ENCODE measurements at places on chromosomes 4 and X.

- no peak for DNase-seq
Measured at GRCh38 chr4:84441758-84442377, 57.2 kb downstream of the NKX6-1 start.

- DNase-seq: no peak
Measured at GRCh38 chrX:76155786-76156185, 17.1 kb upstream of the PBDC1 start.

DNA sequence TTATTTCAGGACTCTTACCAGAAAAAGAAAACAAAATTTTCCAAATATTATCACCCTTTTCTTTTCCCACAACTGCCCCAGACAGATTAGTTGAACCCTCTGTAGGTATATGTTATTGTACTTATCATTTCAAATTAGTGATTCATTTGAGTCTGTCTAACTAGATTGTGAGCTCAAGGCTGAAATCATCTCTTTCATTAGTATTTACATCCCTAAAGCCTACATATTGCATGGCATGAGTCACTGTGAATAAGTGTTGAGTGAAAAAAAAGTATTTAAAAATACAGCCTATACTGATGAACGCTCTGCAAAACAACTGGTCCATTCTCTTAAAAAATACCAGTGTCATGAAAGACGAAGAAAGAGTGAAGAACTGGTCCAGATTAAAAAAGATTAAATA lies 3.9 kb downstream of the PAGE3 start:
- DNase-seq: no peak

DNA sequence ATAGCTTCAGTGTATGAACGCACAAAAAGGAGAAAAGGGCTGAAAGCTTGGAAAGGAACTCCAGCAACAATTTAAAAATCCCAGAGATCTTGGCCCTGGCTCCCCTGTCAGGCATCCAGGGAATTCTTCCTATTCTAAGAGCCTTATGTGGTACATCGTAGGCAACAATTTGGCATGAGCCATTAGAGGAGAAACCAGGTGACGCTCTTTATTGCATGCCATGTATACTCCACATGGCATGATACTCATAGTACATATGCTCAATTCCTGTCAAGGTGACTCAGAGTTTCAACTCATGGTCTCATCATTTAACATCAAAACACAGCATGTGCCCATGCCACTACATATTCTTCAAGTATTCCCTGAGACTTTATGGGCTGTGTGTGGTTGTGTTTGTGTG lies 191.3 kb downstream of the OR13H1 start:
- DNase-seq: no peak

- no peak for DNase-seq
Measured at GRCh38 chr4:187274153-187274552, 550.5 kb upstream of the FAT1 start.

DNA sequence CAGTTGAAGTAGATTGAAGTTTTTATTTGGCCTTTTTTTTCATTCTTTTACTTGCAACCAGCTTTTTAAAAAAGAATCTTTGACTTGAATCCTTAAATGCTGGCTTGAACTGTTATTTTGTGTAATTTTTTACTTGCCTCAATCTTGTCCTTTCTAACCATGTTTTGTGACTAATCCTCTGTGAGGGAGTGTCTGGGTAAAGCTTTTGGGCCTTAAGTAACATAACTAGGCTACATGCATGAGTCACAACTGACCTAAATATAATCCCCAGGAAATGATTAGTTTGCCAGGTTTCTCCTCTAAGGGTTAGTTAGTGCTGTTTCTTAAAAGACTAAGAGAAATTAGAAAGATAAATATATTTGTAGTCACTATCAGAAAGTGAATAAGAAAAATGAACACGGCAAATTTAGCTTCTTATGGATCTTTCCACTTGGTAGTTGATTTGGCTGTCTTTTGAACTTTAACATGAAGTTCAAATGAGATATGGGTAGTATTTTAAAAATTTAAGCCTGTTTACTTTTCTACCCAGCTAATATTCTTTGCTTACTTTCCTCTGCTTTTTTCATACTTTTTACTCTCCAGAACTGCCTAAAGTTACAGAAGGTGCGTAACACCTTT lies 13.0 kb downstream of the EXOC1 start:
- no peak for DNase-seq

DNA sequence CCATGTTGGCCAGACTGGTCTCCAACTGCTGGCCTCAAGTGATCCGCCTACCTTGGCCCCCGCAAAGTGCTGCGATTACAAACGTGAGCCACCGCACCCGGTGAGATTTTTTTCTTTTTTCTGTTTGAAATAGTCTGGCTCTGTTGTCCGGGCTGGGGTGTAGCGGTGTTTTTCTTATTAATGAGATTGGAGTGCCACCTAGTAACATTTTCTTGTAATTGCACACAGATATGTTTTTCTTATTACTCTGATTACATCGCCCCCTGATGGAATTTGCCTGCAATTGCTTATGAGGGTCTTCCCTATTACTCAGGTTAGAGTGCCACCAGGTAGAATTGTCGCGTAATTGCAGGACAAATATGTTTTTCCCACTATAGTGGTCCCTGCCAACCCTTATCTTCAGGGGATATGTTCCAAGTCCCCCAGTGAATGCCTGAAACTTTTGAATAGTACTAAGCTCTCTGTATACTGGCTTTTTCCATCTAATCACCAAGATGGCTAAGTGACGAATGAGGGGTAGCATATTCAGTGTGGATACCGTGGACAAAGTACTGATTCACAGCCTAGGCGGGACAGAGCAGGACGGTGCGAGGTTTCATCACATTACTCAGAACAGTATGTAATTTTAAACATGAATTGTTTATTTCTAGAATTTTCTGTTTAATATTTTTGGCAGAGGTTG lies 8.6 kb upstream of the PDHA1 start:
- no peak for DNase-seq

GRCh38 chr4:129994715-129995114 lies 898.8 kb downstream of the C4orf33 start:
- DNase-seq: no peak

GRCh38 chr4:139300431-139301112 lies 733 bp upstream of the NAA15 start:
- no peak for DNase-seq

GRCh38 chrX:114797494-114797893 lies 213.6 kb downstream of the HTR2C start:
- no peak for DNase-seq

DNA sequence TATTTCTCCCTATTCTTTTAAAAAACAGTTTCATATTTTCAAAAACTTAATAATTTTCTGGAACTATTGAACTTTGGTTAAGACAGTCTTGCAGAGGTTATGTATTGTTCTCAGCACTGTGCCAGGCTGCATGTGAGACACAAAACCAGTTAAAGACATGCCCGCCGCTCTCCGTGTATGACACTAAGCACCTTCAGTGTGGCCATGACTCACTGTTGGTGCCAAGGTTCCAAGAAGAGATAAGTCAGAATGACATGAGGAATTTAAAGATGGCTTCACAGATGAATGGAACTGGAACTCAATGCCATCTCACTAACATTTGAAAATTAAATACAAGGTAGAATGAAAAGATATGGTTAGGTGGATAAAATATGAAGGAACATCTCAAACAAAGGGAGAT lies 525.5 kb upstream of the ZFP42 start:
- DNase-seq: no peak

GRCh38 chr4:148061795-148062194 lies 329.9 kb downstream of the ARHGAP10 start:
- no peak for DNase-seq

DNA sequence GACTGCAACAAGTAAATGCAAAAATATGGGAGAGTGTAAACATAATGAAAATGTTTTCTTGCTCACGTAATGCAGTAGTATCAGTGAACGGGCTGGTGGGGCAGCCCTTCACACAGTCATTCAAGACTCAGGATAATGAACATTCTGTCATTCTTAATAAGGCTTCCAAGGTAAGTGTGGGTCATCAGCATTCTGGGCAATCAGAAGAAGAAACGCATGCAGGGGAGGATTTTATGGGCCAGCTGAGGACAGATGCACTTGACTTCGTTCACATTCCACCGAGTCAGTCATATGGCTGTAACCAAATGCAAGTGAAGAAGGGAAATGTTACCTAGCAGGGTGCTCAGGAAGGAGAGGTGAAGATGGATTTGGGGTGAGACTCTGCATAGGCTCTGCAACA lies 68.0 kb upstream of the MAP9 start:
- no peak for DNase-seq

DNA sequence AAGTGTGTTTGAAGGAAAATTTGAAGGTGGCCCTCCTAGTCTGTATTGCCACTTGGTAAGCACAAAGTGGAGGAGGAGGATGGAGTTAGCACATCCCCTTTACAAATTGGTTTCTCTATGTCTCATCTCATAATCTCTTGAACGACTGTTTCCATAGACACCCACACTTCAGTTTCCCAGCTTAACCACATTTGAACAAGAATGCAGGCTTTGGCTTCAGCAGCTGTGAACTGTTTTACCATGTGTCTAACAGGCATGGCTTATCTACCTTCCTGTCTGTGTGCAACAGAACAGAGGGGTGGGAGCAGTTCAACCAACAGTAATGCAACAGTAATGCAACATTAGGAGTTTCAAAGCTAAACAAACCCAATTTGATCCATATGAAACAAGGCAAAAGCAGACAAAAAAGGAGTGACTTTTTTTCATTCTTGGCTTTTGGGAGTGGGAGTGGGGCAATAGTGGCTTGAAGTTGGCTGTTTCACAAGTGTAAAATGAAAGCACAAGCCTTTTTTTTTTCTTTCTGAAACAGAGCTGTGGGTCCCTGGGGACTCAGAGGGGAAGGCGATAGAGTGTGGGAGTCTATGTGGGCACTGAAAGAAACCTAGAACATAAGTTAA lies 108.0 kb downstream of the ITM2A start:
- DNase-seq: no peak

GRCh38 chr4:144575181-144575580 lies 70.8 kb upstream of the HHIP start:
- DNase-seq: no peak

GRCh38 chr4:73161527-73162185 lies 92.1 kb upstream of the COX18 start:
- no peak for DNase-seq

DNA sequence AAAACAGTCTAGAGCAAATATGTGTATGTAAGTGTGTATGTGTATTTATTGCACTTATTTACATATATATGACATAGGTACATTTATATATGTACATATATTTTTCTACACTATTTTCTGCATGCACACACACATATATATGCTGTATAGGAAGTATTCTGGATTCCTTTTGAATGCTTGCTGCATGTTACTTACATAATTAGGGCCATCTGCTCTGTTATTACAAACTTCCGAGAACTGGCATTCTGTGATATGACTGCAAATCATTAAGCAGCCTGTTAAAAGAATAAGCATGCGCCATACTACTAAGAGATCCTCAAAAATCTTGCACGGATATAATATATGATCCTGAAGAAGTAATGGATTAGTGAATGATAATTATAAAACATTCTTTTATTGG lies 1157.6 kb upstream of the TENM3 start:
- no peak for DNase-seq

GRCh38 chr4:77952457-77952856 lies 89.8 kb downstream of the MRPL1 start:
- no peak for DNase-seq

GRCh38 chrX:80817002-80817401 lies 7.3 kb upstream of the BRWD3 start:
- no peak for DNase-seq

GRCh38 chrX:41602816-41603345 lies 85.9 kb upstream of the GPR34 start:
- DNase-seq: no peak

DNA sequence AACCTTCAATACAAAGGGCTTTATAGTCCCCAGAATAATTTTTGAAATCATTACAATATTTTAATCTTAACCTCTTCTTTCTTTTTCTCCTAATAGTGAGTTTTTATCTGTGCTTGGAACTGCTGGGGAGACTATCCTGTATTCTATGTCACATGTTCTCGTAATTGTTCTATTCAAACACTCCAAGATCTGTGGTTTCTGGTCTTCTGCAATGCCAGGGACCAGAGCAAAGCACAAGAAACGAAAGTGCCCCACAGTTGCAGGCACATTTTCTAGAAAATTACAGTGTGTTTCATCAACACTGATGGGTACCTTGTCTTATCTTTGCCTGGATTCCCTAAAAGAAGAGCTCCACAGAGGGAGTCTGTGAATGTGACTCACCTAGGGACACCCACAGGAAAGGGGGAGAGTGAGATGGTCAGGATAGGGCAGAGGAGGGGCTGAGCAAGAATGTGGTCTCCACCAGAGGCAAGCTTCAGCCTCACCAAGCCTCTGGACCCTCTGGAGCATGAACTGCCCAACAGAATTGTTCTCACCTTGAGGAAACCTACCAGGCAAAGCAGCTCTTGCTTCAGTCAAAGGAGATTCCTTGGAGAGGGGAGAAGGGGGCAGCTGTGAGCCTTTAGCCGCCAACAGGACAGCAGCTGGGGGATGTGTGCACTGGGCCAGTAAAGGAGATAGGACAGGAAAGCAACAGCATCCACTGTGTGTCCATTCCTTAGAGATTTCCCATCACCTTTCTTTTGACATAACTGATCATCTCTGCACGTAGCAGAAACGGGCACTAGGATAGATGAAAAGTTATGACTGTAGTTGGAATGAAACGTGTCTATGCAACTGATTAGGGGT lies 25.9 kb downstream of the UNC5C start:
- DNase-seq: no peak

- no peak for DNase-seq
Measured at GRCh38 chr4:183814461-183814860, 90.6 kb upstream of the STOX2 start.

- no peak for DNase-seq
Measured at GRCh38 chr4:94571298-94571697, 119.6 kb downstream of the PDLIM5 start.

- DNase-seq: no peak
Measured at GRCh38 chr4:100208964-100209363, 18.7 kb upstream of the DDIT4L start.

DNA sequence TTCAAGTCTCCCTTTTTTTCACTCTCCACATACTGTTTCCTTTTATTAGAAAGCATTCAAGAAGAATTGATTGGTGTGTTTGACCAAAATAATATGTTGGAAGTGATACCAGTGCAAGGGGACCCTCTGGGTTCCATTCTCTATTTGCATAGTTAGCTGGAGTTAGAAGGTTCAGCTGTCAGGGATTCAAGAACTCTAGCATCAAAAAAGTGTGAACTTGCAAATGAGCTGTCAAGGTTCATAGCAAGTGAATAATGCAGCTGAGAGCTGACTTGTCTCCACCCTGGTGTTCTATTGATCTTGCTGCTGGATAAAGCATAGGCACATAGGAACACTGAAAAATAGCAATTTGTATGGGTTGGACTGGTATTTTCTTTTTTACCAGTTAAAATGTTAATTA lies 73.2 kb downstream of the SORBS2 start:
- DNase-seq: no peak

DNA sequence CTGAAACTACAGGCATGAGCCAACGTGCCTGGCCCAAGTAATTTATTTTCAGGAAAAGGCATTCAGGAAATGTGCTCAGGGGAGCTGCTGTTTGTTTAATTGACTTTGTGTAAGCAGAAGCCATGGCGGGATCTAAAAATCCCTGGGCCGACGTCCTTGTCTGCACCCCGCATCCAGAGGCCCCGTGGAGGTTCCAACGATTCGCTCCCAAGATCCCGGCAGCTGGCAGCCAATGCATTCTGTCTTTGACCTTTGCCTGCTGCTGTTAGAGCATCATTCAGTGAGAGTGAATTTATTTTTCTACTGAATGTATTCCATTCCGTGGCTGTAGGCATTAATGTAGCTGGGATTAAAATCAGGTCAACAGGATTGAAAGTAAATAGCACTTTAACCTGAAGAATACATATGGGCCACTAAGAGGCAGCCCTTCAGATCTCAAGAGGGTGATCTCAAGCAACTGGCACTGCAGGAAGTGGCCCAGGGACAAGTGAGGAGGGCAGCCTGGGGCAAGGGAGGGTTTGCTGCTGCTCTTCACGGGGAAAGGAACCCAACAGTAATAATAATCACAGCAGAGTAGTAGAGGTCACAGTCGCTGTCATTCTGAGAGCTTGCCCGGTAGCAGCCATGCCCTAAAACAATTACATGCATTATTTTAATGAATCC lies 75.2 kb downstream of the PSAPL1 start:
- DNase-seq: no peak
